Fibroblast of the aortic adventitia (primary cell): ENCODE measurements at places on chromosomes 5 and 9.

- DNase-seq: no peak
These were observed 125.5 kb downstream of the DIRAS2 start for GRCh38 chr9:90517103-90517502.

DNA sequence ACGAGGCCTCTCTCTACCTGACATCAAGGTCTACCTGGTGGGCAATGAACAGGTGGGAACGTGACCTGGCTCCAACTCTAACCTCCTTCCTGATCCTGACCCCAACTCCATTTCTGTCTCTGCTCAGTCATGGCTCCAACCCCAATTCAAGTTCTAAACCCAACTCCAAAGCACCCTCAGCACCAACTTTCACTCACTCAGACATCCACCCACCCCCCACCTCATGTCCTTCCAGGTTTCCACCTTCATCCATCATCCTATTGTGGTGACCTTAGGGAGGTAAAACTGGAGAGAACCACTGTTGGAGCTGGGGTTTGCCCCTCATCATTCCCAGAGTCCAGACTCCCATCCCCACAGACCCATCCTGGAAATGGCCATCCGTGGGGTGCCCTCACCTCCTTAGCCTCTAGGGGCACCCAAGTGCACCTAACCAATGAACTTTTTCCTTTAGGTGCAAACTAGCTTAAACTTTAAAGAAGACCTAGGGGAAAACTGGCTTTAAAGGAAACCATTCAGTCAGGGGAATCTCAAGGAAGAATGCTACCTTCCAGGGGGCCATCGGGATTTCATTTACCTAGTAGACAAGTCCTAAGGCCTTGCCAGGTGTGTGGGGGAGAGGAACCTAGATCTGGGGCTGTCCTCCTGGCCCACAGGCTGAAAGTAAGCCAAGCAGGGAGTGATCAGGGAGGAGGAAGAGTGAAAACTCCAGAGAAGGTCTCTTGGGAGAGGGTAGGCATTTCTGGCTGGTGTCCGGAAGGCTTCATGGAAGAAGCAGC lies 11.3 kb downstream of the RGS14 start:
- DNase-seq: peak; percentile 20

DNA sequence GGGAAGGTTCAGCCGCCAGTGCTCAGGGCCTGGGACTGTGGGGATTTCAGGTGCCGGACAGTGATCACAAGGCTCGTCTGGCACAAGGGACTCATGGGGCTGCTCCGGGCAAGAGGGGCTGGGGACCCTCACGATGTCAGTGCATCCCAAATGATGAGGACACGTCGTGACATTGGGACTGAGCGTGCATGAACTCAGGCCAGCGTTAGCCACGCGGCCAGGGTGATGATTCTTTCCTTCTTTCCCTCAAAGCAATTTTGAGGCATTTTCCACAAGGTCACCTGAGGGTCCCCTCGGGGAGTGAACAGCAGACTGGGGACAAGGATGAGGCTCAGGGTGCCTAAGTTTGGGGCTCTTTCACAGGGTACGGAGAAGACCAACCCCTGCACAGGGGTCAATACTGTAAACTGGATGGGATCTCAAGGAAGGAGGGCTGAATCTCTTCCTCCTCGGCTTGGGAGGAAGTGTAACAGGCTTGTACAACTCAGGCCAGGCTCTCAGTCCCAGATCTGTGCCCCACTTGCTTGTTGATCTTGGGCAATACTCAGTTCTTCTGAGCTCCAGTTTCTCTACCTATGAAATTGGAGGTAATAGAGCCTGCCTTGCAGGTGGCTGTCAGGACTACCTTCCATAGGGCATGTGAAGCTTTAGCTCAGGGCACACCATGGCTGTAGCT lies 78.5 kb downstream of the PRRT1B start:
- DNase-seq: no peak

GRCh38 chr5:33588654-33589372 lies 148.0 kb downstream of the TARS1 start:
- no peak for DNase-seq

DNA sequence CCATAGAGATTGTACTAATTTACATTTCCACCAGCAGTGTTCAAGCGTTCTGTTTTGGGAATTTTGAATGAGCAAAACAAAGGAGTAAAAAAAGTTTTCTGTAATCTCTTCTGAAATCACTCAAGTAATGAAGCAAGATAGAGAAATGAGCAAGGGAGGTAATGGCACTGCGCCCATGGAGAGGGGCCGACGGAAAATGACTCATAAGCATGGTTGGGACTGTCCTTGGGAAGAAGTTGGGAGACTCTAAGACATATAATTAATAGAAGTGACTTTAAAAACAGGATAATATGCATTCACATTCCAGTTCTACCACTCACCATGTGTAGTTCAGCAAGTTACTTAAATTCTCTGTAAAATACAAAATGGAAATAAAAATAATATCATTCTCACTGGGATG lies 62.5 kb upstream of the C5orf46 start:
- DNase-seq: no peak

GRCh38 chr5:39427229-39427628 lies 2.4 kb upstream of the DAB2 start:
- DNase-seq: peak; percentile 62
